Eye (tissue), 1 donor: ENCODE measurements at places on chromosomes 4 and X.
A peak's percentile ranks its signal among the peaks of the same experiment; 100 is the strongest.

DNA sequence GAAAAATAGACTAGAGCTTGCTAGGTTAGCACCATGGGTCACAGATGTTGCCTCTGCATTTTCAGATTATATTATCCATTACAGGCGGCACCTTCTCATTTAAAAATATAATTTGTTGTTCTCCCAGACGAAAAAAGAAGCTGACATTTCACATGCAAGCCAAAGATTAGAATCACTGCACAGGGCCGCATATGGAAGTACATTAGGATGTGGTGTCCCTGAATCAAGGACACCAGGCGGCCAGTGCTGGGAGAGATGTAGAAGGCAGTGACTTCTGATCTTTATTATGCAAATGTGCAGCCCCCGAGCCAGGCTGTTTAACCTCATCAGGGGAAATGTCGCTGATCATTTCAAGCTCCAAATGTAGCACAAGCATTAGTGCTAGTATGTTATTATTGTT is 22.8 kb downstream of the REELD1 start:
- DNase-seq, result no peak

DNA sequence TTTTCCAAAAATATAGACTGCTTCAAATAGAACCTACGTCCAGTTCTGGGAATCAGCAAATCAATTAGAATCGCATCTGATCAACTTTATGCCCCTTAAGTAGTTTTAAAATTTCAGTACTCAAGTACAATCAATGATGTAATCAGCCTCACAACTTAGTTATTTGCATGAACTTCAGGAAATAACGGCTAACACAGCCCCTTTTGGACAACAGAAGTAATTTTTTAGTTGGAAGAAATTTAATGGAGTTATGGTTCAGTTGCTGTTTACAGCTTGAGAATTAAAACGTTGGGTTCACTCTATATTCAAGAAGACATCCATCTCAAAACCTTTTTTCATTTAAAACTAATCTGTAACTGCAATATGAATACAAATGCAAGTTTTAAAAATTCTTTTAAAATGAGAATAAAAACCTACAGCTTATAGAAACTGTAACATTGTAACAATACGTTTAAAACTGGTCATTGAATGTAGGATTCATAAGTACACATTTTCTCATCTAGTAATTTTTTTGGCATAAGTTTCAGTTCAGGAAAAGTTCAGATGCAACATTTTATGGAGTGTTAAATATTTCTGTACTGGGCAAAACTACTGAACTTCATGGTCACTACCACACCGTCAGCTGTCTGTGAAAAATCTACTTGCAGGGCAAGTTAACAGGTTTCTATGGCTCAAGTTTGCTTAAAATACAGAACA is 956 bp downstream of the TAPT1 start:
- DNase-seq, result peak; percentile 43

DNA sequence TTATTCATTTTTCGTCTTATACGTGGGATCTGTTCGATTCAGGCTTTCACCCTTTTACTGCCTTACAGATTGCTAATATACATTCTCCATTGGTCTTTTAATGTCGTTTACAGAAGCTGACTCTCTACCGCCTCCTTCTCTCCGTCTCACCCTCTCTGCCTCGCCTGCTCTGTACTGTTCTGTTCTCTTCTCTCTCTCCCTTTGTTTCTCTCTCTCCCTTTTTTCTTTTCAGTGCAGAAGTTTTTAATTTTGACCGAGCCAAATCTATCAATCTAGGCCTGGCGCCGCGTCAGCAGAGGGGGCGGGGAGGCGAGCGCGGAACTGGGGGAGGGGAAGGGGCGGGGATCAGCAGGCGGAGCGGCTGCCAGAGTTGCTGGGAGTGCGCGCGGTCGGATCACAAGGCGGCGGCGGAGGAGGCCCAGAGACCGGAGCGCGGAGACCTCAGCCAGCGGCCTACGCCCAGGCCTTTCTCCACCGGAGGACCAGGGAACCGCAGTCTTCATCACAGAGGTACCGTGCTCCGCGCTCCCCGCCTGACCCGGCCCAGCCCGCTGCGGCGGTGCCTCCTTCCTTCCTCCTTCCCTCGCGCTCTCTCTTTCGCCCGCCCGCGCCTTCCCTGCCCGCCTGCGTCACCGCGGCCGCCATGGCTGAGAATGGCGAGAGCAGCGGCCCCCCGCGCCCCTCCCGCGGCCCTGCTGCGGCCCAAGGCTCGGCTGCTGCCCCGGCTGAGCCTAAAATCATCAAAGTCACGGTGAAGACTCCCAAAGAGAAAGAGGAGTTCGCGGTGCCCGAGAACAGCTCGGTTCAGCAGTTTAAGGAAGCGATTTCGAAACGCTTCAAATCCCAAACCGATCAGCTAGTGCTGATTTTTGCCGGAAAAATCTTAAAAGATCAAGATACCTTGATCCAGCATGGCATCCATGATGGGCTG is at the start of gene UBQLN2:
TSS of gene UBQLN2 (plus strand) at position 397 of the 931 bp plus-strand sequence. CDS start at position 644, 247 bp downstream.
- DNase-seq, result peak; percentile 91

DNA sequence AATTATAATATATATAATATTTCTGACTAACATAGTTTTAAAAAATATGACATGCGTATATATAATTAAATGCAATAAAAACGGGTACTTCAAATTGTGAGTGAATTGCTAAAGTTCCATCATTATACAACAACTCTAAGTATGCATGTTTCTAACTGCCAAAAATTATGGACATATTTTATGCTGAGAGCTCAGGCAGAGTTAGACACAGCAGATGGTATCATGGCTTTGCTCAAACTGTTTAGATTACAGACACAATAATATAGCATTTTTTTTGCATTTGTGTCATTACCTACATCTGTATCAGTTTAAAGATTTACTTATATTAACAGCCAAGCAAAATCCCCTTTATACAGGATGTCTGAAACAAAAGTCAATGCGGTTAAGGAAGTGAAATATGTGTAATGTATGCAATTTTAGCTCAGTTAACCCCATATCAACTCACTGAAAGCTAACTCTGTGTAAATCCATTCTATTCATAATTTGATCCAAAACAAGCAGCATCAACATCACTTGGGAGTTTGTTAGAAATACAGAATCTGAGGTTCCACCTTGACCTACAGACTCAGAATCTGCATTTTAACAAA is 119.1 kb upstream of the CNKSR2 start:
- peak; percentile 5 for DNase-seq

DNA sequence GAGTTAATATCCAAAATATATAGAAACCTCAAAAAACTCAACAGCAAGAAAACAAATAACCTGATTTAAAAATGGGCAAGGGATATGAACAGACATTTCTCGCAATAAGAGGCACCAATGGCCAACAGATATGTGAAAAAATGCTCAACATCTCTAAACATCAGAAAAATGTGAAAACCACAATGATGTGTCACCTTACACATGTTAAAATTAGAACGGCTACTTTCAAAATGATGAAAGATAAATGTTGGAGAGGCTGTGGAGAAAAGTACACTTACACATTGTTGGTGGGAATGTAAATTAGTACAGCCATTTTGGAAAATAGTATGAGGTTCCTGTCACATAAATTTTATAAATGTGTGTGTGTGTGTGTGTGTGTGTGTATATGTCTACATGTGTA is 731.3 kb downstream of the DMD start:
- DNase-seq, result no peak

GRCh38 chr4:5719350-5720055 is 8.5 kb downstream of the EVC start:
- DNase-seq, result peak; percentile 36

- no peak for DNase-seq
These were observed 64.9 kb downstream of the ANKRD50 start for GRCh38 chr4:124647599-124647998.

- no peak for DNase-seq
These were observed 14.2 kb downstream of the GRPR start for GRCh38 chrX:16137416-16138107.

- DNase-seq, result peak; percentile 87
These were observed 46.1 kb downstream of the HTRA3 start for GRCh38 chr4:8315435-8316250.

DNA sequence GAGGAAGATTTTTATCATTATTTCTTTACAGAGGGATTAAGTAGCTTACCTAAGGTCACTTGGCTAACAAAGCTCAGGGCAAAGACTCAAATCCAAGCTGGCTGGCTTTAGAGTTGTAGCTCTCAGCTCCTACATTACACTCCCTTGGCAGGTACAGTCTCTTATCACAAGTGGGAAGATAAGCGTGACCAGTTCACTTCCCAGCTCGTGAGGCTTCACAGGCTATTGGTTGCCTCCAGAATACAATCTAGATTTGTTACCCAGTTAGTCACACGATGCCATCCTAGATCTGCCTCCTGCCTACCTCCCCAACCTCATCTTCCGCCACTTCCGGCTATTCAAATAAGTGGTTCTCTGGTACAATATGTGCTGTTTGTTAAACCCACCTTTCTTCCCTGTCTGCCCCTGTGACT is 3.7 kb downstream of the MMRN1 start:
- no peak for DNase-seq

- no peak for DNase-seq
These were observed 97.5 kb downstream of the QDPR start for GRCh38 chr4:17414392-17414791.

- DNase-seq, result no peak
These were observed 19.8 kb upstream of the SGMS2 start for GRCh38 chr4:107804956-107805355.

- no peak for DNase-seq
These were observed 53.8 kb upstream of the ABCG2 start for GRCh38 chr4:88212253-88212561.

DNA sequence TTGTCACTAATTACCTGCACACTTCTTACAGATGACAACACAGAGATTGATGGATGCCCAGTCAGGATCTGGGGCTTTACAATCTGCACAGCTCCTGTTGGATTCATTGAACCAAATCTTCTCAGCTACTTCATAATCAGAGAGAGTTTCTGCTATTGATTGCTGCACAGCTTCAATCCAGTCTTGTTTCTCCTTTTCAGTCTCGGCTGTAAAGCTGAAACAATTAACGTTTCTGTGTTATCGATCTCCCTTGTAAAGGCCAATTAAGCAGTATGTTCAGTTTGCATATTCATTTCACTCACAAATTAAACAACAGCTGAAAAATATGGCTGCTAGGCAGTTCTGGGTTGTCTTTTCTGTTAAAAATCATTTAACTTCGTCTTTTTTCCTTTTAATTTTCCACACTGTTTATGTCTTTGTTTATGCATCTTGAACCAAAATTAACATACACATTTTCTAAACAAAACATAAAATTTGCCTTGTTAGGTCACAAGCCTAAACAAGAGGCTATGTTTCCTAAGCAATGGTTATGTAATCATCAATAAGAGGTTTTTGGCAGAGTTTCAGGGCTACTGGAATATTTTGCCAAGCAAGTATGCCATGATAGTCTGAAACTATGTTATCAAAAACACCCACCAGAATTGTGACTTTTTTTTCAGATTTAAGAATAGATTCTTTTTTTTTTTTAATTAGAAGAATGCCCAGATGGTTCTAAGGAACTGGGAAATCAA is 79.2 kb downstream of the ARAP2 start:
- DNase-seq, result no peak

GRCh38 chrX:150085881-150086280 is 147.6 kb upstream of the EOLA2 start:
- DNase-seq, result no peak

- DNase-seq, result peak; percentile 67
These were observed 68.4 kb downstream of the RHOH start for GRCh38 chr4:40264995-40265909.

DNA sequence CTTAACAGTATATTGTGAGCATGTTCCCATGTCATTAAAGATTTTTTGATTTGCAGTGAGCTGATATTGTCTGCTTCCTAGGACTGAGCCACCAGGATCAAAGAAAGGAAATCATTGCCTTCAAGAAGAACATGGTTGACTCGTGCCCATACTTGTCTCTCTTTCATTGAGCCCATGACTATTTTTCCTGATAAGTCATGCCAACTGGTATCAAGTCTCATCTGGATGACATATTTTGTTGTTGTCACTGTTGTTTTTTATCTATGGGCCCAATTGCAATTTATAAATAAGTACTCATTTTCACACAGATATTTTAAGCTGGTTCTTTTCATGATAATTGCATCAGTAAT is 10.2 kb upstream of the RHOH start:
- DNase-seq, result no peak

GRCh38 chr4:105061136-105061696 is 85.5 kb upstream of the TET2 start:
- DNase-seq, result no peak

GRCh38 chr4:135249024-135249423 is 1047.4 kb upstream of the PABPC4L start:
- peak; percentile 22 for DNase-seq

DNA sequence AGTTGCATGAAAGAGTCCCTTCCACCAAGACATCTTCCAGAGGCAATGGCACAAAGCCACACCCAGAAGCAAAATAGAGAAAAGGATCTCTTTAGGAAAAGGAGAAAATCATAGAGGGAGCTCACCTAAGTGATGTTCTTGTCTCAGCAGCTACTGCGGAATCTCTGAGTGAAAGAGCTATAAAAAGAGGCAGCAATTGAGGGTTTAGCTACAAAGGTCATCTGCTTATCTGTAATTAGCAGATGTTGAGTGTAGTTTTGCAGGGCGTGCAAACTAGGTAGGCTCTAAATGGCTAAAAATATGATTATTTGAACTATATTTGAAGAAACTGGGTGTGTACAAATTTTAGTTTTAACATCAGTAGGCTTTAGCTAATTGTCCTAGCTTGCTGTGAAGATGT is 276.0 kb downstream of the HS3ST1 start:
- no peak for DNase-seq

DNA sequence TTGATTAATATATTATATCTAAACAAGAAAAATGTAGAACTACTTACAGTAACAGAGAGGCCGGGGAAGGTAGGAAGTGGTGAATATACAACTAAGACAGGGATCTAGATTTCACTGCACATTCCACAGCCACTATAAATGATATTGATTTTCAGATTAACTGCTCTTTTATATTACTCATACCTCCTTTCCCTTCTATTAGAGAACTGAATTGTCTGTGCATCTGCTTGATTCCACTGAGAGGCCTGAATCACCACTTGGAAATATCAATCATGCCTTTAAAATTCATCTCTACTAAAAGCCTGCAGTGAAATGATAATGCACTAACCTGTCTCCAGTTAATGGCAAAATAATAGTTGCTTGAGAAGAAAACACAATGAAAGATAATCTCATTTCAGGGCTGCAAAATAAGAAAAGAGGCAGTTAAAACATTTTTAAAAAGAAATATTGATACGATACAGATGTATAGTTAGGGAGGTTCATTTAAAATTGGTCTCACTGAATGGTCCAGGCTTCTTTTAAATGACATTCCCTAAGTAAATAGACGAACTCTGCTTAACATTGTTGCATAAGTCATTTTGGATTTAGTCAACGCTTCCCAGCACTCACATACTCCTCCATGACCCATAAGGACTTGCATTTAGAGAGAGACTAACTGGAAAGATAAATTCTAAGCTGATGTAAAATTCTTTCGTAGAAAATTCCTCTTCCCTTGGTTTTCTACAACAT is 3.8 kb downstream of the ANTXR2 start:
- no peak for DNase-seq

GRCh38 chr4:3871181-3871852 is 105.1 kb downstream of the ADRA2C start:
- DNase-seq, result peak; percentile 67

DNA sequence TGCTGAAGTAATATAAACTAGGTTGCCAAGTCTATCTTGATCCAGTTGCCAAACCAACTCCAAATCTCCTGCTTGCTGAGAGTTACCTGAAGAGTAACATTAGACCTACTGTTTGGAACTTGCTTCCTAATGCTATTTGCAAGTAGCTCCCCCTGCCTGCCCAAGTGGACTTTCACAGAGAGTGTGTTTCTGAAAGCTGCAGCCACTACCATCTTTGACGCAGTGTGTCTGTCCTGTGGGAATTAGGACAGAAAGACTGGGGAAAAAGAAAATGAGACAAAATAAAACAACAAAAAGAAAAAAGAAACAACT is 195.0 kb upstream of the HS3ST1 start:
- DNase-seq, result no peak
